ENCODE measurements at places on chromosomes 6 and 20.

GRCh38 chr6:156902782-156903181 is 125.6 kb downstream of the ARID1B start:
- no peak for DNase-seq

- no peak for DNase-seq
Observed at GRCh38 chr20:18421608-18422007, 45.2 kb downstream of the DZANK1 start.

DNA sequence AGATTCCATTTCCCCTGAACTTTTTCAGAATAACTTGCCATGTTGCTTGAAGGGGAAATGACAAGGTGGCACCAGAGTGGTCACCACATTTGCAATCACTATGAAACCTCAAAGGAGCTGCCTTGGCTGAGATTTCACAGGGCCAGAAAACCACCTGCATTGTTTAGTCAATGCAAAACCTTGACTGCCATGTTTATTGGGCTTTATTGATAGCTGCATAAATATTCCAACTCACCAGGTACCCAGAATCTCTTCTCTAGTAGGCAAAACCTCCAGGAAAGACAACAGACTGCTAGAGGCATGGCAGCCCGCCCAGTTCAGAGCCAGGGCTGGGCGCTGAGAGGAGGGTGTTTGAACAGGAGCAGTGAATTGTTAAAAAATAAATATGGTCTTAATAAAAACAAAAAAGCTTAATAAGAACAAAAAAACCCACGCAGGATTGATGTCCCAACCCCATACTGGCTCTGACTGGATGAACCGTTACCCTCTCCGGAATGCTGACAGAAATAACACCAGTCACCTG is 375.6 kb downstream of the ZFAND3 start:
- no peak for DNase-seq

DNA sequence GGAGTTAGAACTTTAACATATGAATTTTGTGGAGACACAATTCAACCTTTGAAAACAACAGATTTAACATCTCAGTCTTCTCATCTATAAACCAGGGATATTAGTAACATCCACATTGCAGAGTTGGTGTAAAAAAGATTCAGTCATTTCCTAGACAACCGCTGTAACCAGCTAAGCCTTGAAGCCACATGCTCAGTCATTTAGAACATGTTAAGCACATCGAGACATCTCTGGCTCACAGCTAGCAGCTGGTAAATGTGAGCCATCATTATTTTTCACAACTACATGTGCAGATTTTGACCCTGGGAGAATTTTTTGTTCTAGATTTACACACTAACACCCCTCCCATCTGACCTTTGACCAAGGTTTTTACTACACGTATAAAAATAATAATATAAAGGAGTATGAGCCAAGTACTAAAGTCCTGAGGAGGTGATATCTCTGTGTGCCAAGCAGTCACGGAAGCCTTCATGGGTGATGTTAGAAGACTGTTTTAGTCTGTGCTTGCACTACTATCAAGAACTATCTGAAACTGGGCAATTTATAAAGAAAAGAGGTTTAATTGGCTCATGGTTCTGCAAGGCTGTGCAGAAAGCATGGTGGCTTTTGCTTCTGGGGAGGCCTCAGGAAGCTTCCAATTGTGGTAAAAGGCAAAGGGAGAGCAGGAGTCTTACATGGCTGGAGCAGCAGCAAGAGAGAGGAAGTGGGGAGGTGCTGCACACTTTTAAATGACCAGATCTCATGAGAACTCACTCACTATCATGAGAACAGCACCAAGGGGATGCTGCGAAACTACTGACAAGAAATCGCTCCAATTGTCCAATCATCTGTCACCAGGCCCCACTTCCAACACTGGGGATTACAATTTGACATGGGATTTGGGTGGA is 48.7 kb upstream of the IL20RA start:
- no peak for DNase-seq

GRCh38 chr6:73519926-73520687 is 725 bp downstream of the EEF1A1 start:
- peak; percentile 75 for DNase-seq
